Umbilical cord (tissue), 2 donors: ENCODE measurements at places on chromosomes 12 and 14. TPM values are rescaled to one million over a fixed set of nuclear protein-coding genes. Genes with fewer than 3 reads are reported as not detected.

- DNase-seq: no peak
These were observed 112.0 kb upstream of the TMCC3 start for GRCh38 chr12:94762259-94762942.

DNA sequence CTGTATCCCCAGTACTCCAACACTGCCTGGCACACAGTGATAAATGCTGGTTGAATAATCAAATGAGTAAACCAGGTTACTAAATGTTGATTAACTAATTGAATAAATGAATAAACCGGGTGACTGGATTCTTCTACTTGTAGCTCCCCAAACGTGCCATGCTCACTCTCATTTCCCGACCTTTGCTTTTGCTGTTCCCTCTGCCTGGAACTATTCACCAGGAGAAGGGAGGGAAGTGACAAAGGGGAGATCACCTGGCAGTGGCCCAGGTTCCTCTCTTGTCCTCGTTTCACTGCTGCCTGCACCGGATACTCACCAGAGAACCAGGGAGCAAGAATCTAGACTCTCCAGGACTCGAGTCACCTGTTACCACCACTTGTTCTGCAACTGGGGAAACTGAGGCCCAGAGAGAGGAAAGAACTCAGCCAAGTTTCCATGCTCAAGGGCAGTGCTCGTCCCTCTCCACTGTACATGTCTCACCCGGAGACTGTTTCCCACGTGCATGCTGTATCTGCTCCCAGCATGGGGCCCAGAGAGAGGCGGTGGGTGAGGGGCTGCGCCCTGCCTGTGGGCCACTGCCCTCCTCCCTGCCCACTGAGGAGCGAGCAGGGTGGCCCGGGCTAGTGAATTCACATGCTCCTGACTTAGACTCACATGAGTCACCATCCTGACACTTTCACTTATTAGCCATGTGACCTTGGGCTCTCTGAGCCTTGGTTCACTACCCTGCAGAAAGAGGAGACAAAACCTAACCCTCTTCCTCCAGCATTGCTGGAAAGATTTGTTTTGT, 17.7 kb upstream of the POP5 start:
- no peak for DNase-seq

- no peak for DNase-seq
These were observed 241.4 kb downstream of the TTC8 start for GRCh38 chr14:89065879-89066278.

DNA sequence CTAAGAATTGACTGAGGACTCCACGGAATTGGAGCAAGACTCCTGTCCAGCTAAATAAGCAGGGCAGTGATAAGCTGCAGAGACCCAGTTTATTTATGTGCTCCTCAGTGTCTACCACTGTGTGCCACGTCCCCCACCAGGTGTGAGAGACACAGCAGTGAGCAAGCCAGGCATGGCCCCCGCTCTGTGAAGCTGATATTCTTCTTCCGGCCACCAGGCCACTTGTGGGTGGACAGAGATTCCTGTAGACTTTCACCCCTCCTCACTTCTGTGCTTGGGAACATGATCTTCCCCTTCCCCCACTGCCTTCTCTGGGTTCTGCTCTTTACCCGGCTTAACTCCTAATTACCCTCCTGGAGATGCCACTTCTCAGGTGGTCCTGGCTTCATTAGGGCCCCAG, 21.3 kb downstream of the BRAP start:
- no peak for DNase-seq

DNA sequence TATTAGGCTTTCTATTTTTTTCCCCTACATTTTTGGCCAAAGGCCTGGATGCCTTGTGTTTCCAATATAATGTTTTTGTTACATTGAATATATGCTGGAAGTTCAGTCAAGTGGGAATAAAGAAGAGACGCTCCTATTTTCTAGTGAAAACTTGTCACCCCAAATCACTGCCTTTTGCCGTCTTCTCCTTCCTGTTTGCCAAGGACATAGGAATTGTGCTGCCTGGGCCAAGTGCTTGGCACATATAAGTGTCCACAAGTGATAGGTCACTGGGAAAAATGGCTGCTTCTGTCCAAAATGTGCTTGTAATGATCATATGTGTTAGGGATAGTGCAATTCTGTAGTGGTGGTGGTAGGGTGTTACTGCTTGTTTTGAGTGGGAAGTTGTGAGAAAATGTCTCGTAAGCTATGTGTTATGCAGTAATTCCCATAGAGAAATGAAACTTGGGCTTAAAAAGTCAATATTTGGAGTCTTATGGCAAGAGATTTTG, 11.6 kb upstream of the KCNJ8 start:
- DNase-seq: peak; percentile 19

GRCh38 chr12:111426344-111427185, 20.8 kb downstream of the SH2B3 start:
- DNase-seq: no peak

DNA sequence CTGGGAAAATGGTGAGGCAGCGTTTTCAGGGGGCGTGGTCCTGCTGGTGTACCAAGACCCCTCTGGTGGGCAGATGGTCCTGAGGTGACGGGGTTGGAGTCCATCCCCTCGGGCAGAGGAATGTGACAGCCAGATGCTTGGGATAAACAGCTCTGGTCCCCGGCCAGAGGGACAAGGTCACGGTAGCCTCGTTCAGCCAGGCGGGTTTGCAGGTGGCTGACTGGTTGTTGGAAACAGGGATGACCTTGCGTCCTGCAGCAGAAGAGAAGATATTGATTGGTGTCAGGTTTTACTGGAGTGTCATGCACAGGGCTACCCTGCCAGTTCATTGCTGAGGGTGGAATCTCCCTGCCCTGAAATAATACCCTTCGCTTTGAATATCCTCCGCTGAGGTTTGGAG, 43.3 kb downstream of the SLC24A4 start:
- no peak for DNase-seq

DNA sequence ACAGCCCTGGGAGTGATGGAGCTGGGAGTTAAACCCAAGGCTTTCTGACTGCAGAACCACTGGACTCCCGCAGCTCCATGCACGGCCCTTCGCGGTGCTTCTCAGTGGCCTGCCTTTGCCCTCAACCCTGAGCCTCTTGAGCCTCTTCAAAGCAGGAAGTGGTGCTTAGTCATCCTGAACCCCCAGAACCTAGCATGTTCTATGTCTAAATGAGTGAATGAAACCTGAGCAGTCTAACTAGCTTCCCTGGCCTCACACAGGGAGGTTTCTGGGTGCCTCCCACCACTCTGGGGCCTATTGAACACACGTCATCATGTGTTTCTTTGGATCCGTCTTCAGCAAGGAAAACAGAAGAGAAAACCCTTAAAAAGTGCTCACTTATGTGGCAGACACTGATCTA, 117.9 kb upstream of the SFSWAP start:
- no peak for DNase-seq

DNA sequence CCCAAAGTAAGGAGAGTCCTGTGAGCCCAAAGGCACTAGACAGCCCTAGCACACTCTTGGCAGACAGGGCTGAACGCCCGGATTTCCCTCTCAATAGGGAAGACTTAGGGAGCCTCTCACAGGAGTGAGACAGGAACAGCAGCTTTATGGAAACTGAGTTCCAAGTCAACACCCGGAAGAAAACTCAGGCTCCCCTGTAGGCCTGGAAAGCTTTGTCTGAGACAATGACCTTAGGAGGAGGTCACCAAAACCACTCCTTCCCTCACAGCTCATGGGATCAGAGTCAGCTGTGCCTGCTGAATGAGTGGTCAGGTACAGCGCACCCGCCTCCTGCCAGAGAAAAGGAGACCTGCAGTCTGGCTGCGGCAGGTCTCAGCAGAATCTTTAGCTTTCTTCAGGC, 229.5 kb downstream of the CACNA1C start:
- no peak for DNase-seq

DNA sequence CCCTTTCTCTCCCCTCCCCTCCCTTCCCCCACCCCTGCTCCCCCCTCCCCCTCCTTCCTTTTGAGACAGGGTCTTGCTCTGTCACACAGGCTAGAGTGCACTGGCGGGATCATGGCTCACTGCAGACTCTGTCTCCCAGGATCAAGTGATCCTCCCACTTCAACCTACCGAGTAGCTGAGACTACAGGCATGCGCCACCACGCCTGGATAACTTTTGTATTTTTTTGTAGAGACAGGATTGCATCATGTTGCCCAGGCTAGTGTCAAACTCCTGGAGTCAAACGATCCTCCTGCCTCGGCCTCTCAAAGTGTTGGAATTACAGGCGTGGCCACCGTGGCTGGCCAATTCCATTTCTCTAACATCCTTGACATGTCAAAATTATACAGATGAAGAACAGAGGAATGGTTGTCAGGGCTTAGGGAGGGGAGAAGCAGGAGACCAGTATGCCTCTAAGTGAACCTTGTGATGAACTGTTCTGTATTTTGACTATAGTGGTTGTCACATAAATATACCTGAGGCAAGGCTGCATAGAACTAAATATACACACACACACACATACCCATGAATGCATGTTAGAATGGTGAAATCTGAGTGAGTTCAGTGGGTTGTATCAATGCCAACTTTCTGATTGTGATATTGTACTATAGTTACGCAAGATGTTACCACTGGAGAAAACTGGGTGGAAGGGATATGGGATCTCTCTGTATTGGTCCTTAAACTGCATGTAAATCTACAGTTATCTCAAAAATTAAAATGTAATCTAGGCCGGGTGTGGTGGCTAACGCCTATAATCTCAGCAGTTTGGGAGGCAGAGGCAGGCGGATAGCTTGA, 3.6 kb upstream of the CFAP73 start:
- no peak for DNase-seq

GTF2A1 gene
- total RNA-seq: 39.7 TPM

FAM181A gene
- total RNA-seq: not detected

TXNRD1 gene
- total RNA-seq: 229 TPM

NRXN3 gene
- total RNA-seq: 8.7 TPM

ANO2 gene
- total RNA-seq: 8.7 TPM

PAPLN gene
- 5.1 TPM for total RNA-seq

MEG3 gene
- 815 TPM for total RNA-seq
